ENCODE measurements at places on chromosomes 11 and 22.

- DNase-seq, result no peak
Observed at GRCh38 chr11:96329855-96330510, 13.0 kb downstream of the MAML2 start.

- no peak for DNase-seq
Observed at GRCh38 chr22:20118300-20119020, 1.4 kb upstream of the TRMT2A start.

DNA sequence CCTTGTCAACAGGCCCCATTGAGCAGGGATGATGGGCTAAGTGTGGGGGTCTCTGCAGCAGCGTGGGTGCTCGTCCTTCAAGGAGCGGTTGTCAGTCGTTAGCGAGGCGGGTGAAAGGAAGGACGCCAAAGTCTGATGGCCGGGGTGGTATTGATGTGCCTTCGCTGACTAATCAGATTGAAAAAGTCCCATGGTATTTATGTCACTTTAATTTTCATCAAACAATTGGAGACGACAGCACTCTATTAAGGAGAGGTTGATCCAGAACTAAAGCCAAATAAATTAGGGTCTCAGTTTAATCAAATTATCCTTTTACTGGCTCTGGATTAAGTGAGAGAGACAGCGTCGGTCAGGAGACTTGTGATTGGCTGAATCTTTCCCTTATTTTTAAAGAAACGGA lies 9.6 kb downstream of the HTATIP2 start:
- DNase-seq, result no peak

DNA sequence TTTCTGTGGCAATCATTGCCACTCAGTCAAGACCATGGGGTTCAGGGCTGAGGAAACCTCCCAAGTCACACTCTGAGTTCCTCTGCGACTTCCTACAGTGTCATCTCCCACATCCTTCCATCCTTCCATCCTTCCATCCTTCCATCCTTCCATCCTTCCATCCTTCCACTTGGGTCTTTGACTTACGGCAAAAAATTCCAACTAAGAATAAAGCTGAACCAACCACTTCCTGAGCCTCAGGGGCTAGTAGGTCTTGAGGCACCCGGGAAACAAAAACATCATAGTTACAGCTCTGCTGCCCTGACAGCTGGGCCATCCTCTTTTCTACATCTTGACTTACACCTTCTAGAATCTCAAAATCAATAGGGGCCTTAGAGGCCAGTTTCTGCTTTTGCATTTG lies 32.1 kb downstream of the EHF start:
- no peak for DNase-seq

DNA sequence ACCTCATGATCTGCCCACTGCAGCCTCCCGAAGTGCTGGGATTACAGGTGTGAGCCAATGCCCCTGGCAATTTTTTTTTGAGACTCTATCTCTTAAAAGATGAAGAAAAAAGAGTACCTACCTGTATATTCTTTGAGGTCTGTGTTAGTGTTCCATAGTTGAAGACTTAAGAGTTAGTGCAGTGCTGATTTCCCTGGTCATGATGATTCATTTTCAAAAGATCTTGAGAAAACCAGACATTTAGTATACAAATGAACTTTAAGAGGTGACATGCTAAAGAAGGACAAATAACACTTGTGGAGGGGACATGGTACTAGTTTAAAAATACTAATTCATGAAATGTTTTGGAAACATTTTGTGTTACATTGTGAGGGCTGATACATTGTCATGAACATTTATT lies 17.7 kb downstream of the CBL start:
- DNase-seq, result peak; percentile 22

DNA sequence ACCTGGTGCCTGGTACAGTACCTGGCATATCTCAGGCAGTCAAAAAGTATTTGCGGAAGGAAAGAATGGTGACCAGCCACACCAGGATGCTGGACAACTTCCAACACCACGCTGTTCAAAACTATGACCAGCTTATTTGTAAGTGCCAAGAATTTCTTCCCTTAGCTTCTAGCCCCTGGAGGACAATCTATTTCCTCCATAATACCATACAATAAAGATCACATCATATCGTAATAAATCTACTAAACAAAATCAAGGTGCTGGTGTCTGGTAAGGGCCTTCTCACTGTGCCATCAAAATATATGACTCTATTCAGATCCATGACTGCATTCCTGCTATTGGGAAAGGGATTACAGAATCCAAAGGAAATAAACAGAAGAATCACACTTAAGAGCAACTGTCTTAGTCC lies 51.5 kb downstream of the ALG9 start:
- DNase-seq, result peak; percentile 29

GRCh38 chr11:131275580-131275979 lies 94.8 kb upstream of the NTM start:
- no peak for DNase-seq

- DNase-seq, result no peak
Observed at GRCh38 chr22:46725096-46725495, 13.0 kb downstream of the CERK start.

GRCh38 chr11:88631497-88631896 lies 294.0 kb upstream of the CTSC start:
- DNase-seq, result no peak

DNA sequence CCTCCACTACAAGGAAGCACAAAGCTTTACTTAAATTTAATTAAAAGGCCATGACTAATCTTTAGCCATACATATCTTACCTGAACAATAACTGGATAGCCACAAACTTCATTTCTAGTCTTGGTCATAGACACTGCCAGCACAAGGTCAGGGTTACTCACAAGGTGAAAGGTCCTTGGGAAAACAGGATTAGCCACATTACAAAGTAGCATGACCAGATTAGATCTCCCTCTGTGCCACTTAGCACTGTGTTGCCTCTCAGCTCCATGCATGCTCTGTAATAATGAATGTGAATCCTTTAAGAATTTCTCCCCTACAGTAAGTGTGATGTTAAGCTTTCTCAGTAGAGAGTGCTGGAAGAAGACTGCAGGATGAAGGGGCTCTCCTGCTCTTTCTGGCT lies 325.1 kb upstream of the MPPED2 start:
- no peak for DNase-seq

DNA sequence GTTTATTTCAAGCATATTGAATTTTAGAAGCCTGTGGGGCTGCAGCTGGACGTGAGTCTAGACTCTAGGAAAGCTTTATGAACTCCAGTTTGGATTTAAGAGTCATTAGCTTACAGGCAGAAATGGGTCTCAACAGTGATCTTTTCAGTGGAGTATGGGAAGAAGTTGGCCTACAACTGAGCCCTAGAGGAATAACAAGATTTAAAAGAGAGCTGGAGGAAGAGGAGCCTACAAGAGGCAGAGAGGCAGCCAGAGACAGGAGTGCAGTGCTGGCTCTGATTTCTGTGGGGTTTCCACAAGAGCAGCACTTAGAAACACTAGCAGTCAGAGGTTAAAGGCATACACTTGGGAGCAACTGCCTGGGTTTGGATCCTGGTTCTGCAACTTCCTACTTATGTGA lies 17.9 kb downstream of the APOL5 start:
- no peak for DNase-seq

DNA sequence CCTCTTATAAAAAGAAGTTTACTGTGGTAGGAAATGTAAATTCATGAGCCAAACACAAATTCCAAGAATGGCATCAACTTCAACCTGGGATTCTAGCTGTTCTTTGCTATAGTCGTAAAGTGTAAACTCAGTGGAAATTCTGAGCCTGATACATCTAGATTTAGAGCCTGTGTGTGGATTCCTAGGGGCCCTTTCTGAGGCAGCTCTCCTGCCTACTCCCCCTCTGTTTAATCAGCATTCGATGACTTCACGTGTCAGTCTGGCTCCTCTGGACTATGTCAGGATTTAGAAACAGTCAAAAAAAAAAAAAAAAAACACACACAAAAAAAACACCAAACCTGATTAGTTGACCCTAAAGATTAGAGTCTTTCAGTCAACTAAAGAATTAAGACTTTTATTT lies 93.1 kb upstream of the SC5D start:
- no peak for DNase-seq

DNA sequence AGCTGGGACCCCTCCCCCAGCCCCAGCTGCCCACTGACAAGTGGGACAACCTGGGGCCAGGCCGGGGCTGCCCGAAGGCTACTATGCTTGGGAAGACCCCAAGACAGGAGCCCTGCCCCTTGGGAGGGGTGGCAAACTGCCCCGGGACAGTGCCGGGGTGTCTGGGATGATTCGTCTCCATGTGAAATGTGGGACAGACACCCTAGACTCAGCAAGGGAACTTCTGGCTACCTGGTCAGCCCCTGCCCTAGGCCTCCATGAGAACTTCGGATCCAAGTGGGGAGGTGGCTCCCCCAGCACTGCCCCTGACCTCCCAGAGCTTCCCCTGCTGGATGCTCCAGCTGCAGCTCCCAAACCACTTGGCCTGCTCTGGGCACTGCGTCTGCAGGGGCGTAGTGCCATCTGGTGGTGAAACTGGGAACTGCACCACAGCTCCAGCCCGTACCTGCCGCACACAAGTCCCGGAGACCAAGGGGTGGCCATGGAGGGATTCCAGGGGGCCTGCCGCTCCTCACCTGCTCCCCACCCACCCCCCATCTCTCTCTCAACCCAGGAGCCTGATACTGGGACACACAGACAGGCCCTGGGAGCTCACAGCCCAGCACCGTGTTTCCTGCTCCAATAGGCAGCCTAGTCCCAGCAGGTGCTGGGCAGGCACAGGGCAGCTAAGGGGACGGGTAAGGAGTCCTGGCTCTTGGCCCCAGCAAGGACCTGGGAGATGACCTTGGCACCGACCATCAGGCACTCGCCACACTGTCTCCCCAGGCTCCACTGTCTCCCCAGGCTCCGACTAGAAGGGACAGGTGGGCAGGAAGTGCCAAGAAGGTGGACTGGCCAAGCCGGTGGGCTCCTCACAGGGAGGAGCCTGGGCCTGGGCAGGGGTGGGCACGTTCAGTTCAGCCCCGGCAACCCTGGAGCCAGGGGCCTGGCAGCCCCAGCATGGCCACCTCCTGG lies 194.1 kb downstream of the IGLL1 start:
- peak; percentile 91 for DNase-seq

- no peak for DNase-seq
Observed at GRCh38 chr22:37343863-37344734, 61.8 kb downstream of the CYTH4 start.

- DNase-seq, result no peak
Observed at GRCh38 chr11:6030708-6031405, at the start of gene OR56A1. OR56A1 (minus strand) TSS chr11:6030758; CDS start chr11:6027692, 3,066 bp downstream.

- DNase-seq, result no peak
Observed at GRCh38 chr11:96126917-96127595, 203.1 kb upstream of the MTMR2 start.

GRCh38 chr11:35618497-35619115 lies 346 bp downstream of the FJX1 start:
- peak; percentile 45 for DNase-seq

DNA sequence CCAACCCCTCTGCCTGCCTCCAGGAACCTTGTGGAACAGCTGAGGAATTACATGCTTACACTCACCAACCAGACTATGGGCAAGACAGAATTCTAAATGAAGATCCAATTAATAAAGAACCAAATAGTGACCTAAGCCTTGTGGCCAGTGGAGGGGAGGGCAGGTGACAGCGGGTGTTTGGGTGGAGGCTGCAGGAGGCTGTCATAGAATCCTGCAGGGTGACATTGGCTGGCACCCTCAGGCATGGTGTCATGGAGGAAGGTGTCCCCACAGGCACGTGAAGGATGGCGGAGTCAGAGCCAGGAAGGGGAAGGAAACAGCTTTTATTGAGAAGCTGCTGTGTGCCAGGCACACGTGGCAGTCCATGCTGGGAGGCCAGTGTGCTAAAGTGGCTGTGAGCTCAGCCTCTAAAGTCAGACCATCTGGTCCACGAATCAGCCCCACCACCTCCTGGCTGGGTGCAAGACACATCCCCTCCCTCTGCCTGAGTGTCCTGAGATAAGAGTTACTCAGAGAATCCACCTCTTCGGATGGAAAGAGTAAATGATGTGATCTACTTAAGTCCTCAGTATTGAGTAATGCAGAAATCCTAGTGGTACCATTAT lies 8.7 kb downstream of the MYO18B start:
- DNase-seq, result no peak

- DNase-seq, result no peak
Observed at GRCh38 chr22:36153501-36154422, 6.8 kb downstream of the APOL3 start.

DNA sequence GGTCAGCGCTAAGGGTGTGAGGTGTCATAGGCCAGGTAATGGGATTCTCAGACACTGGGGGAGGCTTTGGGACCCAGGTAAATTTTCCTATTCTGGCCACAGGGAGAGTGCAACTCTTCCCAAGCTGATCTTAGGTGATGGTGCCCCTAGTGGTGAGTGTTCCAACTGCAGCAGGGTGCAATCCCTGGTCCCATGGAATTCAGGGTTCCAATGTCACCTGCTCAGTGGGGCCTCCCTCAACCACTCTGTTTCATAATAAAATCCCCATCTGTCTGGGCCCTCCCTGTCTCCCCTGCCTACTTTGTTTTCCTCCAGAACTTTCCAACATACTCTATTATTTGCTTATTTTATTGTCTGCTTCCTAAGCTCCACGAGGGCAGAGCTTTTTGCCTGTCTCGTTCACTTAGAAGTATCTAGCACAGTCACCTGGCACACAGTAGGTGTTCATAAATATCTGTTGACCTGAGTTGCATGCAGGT lies 2.9 kb upstream of the SGSM1 start:
- DNase-seq, result peak; percentile 60

- DNase-seq, result no peak
Observed at GRCh38 chr22:42548597-42549330, 5.0 kb upstream of the SERHL2 start.

DNA sequence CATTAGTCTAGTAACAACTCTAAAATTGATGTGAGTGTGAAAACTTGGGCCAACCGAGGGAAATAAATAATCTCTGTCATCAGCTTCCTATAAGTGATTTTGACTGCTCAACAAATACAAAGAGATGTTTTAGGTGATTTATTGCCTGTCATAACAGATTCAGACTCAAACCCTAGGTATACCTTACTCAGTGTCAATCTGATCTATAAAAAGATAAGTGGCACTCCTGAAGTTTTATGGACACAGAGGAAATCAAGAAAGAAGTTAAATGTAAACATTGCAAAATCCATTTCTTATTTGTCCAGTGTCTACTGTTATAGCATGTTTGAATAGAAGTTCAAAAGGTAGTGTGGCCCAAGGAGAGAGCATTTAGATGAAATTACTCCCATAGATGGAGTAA lies 30.4 kb upstream of the TYR start:
- DNase-seq, result no peak

DNA sequence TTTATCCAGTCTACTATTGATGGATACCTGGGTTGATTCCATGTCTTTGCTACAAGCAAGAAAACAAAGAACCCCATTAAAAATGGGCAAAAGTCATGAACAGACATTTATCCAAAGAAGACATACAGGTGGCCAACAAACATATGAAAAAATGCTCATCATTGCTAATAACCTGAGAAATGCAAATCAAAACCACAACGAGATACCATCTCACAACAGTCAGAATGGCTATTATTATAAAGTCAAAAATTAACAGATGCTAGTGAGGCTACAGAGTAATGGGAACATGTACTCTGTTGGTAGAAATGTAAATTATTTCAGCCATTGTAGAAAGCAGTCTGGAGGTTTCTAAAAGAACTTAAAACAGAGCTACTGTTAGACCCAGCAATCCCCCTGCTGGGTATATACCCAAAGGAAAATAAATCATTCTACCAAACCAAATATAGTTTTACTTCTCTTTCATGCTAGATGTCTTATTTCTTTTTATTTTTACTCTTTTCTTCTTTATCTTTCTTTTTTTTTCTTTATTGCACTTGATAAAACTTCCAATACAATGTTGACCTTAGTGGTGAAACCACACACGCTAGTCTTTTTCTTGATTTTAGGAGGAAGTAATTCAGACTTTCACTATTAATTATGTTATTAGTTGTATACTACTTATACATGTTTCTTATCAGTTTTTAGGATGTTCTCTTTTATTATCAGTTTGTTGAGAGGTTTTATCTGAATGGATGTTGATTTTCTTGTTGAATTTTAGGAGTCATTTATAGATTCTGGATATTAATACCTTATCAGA lies 14.3 kb downstream of the TRIM22 start:
- no peak for DNase-seq

All from AG08395 (cell line).